Lower lobe of right lung (tissue), 2 donors: ENCODE measurements at places on chromosomes 3 and 15. TPM values are rescaled to one million over a fixed set of nuclear protein-coding genes. Genes with fewer than 3 reads are reported as not detected.
A peak's percentile ranks its signal among the peaks of the same experiment; 100 is the strongest.

DNA sequence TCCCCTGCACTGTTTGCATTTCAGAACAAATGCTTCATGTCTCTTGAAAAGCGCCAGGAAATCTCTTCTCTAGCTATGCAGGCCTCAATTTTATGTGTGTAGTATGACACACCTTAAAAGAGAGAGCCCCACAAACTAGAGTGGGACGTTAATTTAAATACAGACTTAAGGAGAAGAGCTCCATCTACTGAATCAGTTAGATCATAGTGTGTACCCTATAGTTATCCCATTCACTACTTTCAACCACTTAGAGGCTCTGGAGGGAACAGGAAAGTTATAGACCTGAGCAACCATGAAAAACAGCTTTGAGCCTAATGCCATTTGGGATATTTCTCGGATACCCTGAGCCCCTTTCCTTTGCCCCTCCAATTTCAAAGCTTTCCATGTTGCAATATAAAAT lies 153.7 kb downstream of the TIGIT start:
- no peak for DNase-seq

- DNase-seq: peak; percentile 59
Measured at GRCh38 chr3:23741036-23741706, 64.6 kb upstream of the UBE2E1 start.

DNA sequence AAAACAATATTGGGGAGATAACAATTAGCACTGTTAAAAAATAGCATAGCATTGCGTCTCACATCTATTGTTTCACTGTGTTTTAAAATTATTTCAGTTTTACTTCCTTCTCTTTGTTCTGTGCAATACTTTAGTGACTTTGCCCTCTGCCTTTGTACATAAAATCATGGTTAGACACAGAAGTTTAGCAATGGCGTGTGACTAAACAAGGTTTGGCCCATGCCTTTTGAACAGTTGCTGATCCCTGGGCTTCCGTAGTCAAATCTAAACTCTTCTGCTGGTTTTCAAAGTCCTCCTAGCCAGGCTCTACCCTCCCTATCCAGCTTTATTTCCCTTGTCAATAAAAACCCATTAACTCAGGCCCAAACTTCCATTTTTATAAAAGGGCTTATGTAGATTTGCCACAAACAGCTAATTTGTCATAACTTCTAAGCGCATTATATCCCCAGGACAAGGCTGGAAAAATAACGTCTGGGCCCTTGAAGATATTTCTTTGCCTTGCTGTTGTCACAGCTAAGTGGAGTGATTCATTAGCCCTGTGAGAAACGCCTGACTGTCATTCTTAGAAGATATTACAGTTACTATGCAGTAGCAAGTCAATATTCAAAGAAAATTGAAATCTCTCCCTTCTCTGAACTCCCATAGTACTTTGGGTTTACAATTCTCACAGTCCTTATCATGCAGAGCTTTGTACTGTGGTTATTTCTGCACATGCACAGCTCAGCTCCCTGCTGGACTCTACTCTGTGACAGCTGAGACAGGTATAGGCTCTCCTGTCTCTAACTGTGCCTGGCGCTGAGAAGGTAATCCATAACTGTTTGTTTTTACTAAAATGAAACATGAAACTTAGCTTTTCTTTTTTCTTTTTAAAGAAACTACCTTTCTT lies 123.4 kb upstream of the SLC24A5 start:
- no peak for DNase-seq

The HTR3E gene
- not detected for total RNA-seq

DNA sequence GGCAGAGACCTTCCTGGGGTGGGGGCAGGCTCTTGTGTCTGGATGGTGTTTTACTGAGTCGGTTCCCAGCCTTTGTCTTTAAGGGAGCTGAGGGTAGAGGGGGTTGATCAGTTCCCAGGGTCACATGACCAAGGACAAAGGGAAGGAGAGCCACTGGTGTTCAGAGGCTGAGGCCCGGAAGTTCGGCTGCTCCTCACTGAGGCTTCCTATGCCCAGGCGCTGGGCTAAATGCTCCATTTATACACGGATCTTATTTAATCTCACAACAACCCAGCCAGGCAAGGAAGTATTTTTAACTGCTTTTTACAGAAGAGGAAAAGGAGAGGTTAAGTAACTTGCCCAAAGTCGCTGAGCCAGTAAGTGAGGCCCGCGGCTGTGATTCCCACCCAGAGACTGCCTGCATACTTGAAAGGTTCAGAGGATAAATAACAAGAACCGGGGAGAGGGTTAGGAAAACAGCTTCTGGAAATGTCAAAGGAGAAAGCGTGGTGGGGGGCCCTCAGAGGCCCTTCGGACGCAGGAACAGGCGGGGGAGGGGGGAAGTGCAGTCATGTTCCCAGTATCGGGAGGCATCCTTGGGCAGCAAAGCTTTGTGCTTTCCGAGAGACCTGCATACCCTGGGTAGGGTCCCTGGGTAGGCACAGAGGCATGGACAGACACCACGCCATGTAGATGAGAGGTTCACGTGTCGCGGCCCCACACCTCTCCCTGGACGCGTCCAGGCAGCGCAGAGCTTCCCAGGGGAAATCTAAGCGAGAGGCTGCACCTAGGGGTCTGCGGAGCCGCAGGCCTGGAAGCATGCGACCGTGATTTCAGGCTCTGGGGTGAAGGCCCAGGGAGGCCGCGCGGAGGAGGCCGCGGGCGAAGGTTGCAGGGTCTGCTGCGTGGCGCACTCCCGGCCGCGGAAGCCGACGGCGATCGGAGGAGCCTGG lies 21.3 kb downstream of the EPHB3 start:
- no peak for DNase-seq
